ENCODE measurements at places on chromosomes 16 and 17.

GRCh38 chr17:17834974-17835373 lies 1.8 kb downstream of the SREBF1 start:
- no peak for DNase-seq

DNA sequence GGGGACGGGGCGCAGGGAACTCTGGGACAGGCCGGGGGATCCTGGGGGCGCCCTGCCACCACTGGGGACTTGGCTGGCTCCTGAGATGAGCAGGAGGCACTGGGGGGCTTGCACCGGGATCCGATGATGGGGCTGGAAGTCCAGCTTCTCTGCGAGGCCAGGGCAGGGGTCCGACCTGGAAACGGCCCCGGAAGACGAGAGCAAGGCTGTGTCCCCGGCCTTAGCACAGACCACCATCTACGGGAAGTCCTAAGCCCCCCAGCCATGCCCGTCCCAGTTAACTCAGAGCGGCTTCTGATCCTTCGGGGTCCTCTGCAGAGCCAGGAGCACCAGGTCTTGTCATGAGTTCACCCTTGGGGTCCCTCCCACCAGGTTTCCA lies 573 bp downstream of the CDT1 start:
- no peak for DNase-seq

DNA sequence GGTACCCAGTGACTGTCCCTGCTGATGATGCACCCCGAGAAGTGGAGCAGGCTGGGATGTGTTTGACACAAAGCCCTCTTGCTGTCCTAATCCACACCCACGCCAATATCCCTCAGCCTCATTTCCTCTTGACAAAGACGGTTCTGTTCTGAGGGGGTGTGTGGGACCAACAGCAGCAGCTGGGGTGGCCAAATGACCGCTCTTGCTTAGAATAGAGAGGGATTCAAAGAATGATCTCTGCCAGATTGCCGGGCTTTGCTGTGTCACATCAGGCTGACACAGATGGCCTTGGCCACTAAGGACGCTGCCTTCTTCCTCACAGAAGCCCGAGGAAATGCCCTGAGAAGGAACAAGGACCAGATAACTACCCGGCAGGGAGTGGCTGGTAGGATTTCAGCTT lies 250.7 kb downstream of the NTN1 start:
- no peak for DNase-seq

DNA sequence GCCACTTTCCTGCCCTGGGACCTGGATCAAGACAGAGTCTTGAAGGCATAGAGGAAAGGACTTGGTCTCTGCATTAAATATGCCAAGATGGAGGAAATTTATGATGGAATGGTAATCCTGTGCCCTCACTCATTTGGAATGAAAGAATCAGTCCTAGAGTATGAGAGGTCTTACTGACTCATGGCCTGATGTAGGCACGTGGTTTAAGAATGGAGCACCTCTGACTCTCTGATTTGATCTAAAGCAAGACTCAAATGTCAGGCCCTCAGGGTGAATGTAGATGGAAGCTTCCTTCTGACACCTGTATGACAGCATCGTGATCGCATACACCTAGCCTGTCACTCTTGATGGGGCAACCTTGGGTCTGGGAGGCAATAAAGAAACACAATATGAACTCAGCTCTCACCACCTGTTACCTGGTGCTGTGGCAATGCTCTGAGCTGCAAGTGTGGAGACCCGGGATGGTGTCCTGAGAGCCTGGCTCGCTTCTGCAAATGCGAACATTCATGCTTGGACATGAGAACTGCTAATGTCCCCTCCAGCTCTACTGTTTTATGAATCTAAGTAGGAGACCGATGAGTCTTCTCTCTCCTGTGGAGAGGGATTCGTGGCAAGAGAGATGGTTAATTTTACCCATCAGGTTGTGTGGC lies 229.9 kb downstream of the ABCC12 start:
- DNase-seq, result no peak

Measured in bone marrow (tissue), 2 donors.